ENCODE measurements at places on chromosomes 12 and 14.
A peak's percentile ranks its signal among the peaks of the same experiment; 100 is the strongest.

DNA sequence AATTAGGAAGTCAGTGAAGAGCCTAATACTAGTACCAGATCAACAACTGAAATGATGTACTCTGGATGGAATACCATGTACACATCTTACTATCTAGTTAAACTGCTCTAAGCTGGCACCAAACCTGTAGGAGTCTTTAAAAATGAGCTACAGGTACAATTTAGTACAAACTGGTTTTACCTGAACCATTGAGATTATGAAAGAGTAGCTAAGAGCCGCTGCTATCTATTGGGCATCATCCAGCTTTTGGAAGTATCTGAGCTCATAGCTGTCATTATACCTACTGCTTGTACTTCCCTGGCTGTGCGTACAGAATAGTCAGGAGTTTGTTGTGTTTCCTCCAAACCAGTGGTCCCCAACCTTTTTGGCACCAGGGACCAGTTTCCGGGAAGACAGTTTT lies 12.4 kb downstream of the TBC1D30 start:
- no peak for DNase-seq

DNA sequence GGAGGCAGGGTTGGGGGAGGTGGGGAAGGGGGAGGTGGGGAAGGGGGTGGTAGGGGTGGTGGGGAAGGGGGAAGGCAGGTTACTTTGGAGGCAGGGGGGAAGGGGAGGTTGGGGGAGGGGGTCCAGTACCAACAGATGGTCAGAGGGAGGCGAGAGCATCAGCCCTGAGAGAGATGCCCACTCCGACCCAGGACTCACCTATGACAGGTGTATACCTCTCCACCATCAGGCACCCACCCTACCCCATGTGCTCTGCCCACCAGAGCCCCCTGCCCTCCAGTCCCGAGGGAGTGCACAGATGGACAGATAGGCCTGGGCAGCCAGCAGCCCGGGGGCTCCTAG lies 18.6 kb downstream of the JAG2 start:
- no peak for DNase-seq

- peak; percentile 27 for DNase-seq
Observed at GRCh38 chr14:76133103-76133502, 18.6 kb upstream of the GPATCH2L start.

DNA sequence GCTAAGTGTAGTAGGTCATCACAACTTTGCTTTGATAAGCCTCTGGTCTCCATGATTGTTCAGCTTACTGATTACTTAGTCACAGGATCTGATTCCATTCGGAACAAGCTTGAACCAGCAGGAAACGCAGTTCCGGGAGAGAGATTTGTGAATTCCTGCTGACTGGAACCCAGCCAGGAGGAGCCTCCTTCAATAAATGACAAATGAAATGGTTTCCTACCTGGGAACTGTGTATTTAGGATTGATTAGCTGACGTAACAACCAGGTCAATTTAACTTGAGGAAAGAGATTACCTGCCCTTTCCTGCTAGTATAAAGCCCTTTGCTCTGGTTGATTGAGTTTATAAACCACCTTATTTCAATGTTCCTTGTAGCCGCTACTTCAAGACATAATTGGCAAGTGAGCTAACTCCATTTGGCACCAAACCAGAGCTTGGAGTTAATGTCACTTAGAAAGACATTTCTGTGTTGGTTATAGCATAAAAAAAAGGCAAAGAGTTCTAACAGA lies 35.1 kb upstream of the KCNH3 start:
- DNase-seq = peak; percentile 96

- peak; percentile 74 for DNase-seq
Observed at GRCh38 chr12:63915105-63915800, 70.8 kb downstream of the SRGAP1 start.

DNA sequence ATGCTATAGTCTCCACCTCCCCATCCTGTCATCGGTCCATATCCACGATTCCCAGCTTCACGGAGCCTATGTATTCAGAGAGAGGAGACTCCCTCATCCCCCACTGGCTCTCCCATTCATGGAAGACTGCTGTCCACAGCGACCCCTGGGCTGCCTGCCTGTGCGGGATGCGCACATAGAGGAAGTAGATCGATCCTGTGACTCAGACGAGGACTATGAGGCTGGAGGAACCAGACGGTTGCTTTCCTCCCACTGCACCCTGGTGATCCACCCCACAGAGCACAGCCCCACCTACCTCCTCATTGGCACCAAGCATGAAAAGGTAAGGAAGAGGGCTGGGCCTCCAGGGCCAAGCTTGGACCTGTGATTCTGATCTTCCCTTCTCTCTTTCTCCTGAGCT lies 24.4 kb downstream of the PIGH start:
- DNase-seq = no peak

GRCh38 chr12:124398578-124399227 lies 103.8 kb downstream of the RFLNA start:
- no peak for DNase-seq

- no peak for DNase-seq
Observed at GRCh38 chr14:94047581-94047980, 21.4 kb downstream of the OTUB2 start.

- DNase-seq = no peak
Observed at GRCh38 chr14:61147381-61147821, 133.7 kb downstream of the TMEM30B start.

DNA sequence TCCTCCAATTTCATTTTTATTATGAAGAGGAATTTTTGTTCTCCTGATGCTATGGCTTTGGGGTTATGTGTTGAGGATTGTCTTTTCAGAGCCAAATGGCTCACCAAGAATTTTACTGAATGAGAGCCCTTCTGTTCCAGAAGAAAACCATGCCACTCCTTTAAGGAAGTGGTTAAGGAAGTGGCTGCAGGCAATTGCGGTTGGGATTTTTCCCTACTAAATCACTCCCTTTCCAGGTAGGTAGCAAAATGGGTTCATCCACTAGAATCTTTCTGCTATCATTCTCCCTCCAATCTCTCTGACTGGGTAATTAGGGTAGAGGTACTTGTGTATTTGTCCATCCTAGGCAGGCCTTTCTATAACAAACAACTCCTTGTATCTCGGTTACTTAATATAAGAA lies 163.1 kb downstream of the TTC8 start:
- DNase-seq = peak; percentile 72

DNA sequence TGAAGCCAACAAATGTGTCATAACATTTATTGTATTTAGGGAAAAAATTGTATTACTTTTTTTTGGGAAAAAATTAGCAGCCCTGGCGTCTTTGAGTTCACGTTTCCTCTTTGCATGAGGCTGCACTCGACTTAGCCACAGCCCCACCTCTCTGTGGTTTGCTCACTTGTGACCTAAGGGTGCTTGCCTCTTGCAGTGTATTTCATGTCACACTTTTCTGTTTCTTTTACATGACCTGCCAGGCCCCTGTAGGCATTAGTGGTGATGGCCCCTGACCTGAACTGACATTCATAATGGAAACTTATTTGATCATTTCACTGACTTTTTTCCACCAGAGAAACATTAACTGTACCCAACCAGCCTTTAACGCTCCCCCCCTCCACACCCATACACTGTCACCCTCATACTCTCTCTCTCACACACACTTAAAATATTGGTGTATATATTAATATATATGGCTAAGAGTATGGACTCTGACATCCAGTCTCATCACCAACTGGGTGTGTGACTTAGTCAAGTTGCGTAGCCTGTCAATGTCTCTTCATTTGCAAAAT lies 122.9 kb downstream of the PRKCH start:
- DNase-seq = no peak

DNA sequence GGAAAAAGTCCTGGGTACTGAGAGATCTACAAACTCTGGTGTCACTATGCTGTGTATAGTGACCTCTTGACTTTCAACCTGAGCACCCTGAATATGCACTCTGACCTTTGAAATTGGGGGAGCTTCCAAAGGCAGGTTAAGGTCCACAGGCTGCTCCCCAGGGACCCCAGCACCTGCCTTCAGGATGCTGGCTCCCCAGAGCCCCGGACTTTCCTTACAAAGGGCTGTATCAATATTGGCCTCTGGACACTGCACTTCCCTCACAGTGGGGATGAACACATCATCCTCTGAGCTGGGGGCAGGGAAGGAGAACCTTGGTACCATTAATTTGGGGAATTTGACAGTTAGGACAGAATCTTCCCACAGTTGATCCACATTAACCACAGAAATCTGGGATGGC lies 14.3 kb downstream of the PLD4 start:
- DNase-seq = no peak

DNA sequence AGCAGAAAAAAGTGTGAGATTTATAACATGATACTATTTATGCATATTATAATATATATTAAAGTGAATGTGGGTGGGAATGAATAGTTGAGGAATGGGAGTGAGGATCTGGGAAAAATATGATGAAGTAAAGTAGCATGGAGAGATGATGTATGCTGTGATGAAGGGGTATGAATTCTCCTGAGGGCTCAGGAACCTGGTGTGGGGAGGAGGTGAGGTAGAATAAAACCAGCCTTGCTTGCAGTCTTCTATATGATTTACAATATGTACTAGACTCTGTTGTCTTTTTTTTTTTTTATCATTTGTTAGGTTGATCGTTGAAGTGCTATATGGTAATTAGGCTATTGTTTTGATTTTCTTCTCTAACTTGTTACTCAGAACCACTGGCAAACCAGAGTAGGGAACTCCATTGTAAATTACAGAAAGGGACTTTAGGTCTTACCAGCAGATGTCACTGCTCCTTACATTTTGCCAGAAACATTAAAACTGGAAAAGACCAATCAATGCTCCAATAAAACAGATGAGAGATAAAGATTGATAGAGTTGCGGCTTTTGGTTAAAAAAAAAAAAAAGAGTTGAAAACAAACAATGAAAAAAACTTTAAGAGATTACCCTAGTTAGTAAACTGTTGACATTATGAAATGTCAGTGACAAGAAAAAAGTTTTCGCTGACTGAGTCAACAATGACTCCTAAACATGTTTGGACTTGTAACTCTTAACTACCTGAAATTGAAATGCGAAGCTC lies 39.9 kb downstream of the ATL1 start:
- peak; percentile 62 for DNase-seq

GRCh38 chr14:29274890-29275596 lies 508.5 kb downstream of the FOXG1 start:
- no peak for DNase-seq

DNA sequence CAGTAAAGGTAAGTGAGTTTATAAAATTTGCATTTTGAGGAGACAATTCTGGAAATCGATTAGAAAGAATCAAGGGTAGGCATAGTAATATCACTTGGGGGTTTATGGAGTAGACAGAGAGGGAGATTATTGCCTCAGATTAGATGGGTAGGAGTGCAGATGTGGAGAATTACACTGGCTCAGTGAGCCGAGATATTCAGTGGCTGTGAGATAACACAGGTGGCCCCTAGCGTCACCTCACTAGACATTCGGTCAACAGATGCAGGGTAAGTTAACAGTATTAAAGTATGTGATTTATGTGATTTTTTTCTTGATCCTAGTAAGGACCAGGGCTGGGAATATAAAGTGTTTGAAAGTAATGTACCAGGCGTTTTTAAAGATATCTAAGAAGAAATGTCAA lies 39.6 kb upstream of the KLRD1 start:
- no peak for DNase-seq

DNA sequence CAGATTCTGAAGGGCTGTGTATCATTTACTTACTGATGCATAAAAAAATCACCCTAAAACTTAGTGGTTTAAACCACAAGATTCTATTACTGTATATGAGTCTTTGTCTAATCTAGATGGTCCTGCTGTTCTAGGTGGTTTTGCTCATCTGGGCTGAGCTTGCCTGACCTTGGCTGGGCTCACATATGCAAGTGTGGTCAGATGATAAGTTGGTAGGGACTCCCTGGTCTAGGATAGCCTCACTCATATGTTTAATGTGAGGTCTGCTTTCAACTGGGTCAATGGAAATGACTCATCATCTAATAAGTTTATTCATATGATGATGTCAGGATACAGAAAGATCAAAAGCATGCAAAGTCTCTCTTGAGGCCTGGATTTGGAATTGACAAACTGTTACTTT lies 887.8 kb downstream of the TRHDE start:
- DNase-seq = no peak

- no peak for DNase-seq
Observed at GRCh38 chr14:65531148-65531547, 118.6 kb downstream of the FUT8 start.

- DNase-seq = no peak
Observed at GRCh38 chr14:49049711-49050110, 536.5 kb downstream of the RPS29 start.

DNA sequence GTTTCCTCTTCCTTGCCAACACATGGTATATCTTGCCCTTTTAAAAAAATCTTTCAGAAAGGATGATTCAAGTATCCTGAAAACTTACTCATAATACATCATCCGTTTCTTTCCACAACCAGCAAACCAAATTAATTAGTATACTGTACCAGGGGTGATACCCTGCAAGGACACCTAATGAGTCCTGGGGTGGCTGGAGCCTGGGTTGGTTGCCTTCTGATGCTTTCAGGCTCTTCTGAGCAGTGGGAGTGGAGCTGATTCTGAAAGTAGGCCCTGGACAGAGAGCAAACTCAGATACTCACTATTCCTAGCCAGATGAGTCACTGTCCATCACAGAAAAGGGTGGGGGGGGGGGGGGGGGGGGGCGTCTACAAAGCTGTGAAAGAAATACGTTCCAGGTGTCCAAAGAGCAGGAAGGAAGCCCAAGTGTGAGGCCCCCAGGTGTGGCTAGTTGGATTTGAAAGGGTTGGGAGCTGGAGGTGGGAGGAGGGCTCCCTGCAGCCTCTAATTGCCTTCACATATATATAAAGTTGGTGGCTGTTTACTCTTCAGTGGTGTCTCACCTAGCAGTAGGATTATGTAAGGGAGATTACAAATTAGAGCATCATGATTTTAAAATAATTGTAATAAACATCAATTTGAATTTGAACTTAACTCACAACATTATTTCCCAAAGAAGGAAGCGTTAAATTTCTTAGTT lies 36.5 kb downstream of the FBXO33 start:
- DNase-seq = no peak

GRCh38 chr14:31505411-31505810 lies 17.6 kb upstream of the GPR33 start:
- DNase-seq = peak; percentile 19

DNA sequence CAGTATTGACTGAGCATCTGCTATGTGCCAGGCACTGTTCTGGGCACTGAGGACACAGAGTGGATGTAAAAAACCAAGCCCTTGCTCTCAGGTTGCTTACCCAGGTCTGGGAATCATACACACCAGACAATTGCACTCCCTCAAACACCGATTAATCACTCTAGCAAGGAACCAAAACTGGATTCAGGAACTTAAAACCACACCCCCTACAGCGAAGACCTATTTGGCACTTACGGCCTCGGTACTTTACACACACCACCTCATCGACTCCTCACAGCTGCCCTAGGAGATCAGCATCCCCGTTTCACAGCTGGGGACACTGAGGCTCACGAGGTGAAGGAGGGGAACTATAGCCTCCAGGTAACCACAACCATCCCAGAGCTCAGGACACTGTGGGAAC lies 1.6 kb downstream of the GLTP start:
- DNase-seq = no peak

- DNase-seq = no peak
Observed at GRCh38 chr14:104726600-104727451, 2.8 kb downstream of the ADSS1 start.

DNA sequence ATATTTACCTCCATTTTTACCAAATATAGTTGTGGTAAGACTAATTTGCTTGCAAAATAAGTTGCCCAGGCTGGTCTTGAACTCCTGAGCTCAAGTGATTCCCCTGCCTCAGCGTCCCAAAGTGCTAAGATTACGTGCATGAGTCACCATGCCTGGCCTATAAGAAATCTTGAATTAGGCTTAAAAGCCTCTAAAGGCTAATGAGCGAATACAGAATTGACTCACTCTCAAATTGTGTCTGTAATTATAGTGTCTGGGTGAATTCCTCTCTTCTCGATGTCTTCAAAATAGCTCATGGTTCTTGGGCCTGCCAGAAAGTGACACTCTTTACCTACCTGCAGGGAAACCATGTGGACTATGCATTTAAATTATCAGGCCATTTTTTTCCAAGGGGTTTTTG lies 403.5 kb downstream of the SLC16A7 start:
- DNase-seq = no peak

GRCh38 chr14:81252278-81252677 lies 31.5 kb upstream of the GTF2A1 start:
- no peak for DNase-seq
